Activated CD8-positive, alpha-beta memory T cell treated with anti-CD3 and anti-CD28 coated beads for 24 hours (primary cell): ENCODE measurements at places on chromosomes 2 and 18.

- DNase-seq, result no peak
Measured at GRCh38 chr2:216345846-216346245, 26.4 kb downstream of the MARCHF4 start.

DNA sequence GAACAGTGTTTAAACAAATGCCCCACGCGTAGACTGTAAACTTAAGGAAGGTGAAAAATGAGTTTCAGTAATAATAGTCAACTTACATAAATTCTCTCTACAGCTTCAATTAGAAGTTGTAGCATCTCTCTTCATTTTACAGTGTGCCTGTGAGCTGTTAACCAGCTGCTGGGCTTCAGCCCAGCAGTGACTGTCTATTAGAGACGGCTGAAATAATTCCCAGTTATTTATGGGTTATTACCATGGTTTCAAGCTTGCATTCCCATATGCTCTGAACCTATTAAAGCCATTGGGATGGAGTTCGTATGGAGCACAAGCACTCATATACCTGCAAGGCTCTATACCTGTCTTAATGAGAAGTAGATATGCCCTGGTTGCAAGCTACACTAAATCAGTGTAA lies 501.1 kb downstream of the CNTNAP5 start:
- no peak for DNase-seq

DNA sequence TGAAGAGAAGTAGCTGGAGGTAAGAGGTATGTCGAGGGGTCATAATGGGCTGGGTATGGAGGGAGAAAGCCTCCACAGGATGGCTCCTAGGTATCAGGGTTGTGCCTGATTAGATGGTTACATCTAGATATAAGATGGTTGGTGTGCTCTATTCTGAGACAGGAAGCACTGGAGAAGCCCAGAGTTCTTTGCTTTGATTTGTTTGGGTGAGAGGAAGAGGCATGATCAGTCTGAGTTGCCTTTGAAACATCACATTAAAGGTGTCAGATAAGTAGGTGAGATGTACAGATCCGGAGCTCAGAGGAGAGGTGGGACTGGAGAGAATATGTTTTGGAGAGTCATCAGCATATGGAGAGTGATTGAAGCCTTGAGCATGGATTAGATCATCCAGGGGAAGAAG lies 74.1 kb downstream of the KLHL29 start:
- no peak for DNase-seq

GRCh38 chr2:127469974-127470373 lies 51.7 kb downstream of the PROC start:
- no peak for DNase-seq
